ENCODE measurements at places on chromosomes 3 and 15. TPM values are rescaled to one million over a fixed set of nuclear protein-coding genes. Genes with fewer than 3 reads are reported as not detected.

GRCh38 chr3:87710511-87710910 lies 348.3 kb downstream of the CGGBP1 start:
- DNase-seq, result no peak

DNA sequence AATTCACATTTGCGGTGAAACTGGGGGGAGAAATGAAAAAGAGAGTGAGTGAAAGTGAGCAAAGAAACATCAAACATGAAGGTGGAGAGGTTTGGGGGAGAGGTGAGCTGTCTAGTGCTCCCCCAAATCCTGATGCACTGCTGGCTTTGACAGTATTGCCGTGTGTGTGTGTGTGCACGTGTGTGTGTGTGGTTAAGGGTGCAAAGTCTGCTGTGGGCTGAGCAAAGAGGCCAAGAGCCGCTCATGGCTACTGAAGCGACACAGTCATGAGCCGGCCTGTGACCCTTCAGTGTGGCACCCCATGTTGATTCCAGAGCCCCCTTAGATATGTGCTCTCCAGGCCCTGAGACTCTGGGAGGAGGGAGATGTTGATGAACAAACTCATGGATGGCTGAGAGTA lies 94.3 kb downstream of the DGKG start:
- no peak for DNase-seq

Gene COLQ
- total RNA-seq, result 1.1 TPM

Gene RAB11A
- 221 TPM for total RNA-seq

GRCh38 chr15:98263787-98264186 lies 303.3 kb downstream of the ARRDC4 start:
- no peak for DNase-seq

DNA sequence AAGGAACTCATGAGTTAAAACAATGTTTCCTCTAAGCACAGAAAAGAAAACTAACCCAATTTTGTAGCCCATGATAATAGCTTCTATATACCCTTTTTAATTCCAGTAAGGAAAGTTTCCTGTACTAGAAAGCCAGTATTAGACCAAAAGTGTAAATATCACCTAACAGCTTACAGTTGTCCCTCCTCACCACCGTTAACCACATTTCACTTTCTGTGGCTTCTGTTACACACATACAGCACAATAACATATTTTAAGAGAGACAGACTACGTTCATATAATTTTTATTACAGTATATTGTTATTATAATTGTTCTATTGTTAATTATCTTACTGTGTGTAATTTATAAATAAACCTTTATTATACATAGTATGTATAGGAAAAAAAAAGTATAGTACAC lies 74.1 kb downstream of the ZNF280D start:
- DNase-seq, result no peak

Gene RTP1
- total RNA-seq, result not detected

GRCh38 chr3:172106989-172107388 lies 67.6 kb downstream of the FNDC3B start:
- peak; percentile 72 for DNase-seq

- no peak for DNase-seq
These were observed 19.1 kb upstream of the EPB42 start for GRCh38 chr15:43239732-43240491.

Gene TMEM89
- total RNA-seq, result not detected

GRCh38 chr15:91855241-91855640 lies 1.7 kb downstream of the SLCO3A1 start:
- no peak for DNase-seq

- peak; percentile 99 for DNase-seq
These were observed 19.8 kb upstream of the NUDT16 start for GRCh38 chr3:131361464-131362421.

GRCh38 chr3:72290859-72291638 lies 506.1 kb upstream of the PROK2 start:
- DNase-seq, result no peak

- no peak for DNase-seq
These were observed 4.4 kb downstream of the CLK3 start for GRCh38 chr15:74619916-74620635.

DNA sequence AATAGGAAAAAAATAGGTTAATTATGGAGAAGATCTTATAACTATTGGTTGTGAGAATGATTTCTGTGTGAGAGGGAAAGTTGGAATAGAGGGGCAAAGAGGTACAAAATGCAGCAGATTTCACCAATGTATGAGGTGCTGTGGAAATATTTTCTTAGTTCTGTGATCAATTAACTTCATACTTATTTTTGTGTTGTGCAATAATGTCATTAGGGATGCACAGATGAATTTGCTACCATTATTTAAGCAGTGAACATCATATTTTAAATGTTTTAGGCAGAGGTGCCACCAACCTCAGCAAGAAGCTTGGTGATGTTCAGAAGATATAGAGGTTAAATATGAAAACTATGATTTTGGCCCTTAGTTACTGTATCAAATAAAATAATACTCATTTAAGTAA lies 21.6 kb downstream of the MBNL1 start:
- DNase-seq, result no peak

DNA sequence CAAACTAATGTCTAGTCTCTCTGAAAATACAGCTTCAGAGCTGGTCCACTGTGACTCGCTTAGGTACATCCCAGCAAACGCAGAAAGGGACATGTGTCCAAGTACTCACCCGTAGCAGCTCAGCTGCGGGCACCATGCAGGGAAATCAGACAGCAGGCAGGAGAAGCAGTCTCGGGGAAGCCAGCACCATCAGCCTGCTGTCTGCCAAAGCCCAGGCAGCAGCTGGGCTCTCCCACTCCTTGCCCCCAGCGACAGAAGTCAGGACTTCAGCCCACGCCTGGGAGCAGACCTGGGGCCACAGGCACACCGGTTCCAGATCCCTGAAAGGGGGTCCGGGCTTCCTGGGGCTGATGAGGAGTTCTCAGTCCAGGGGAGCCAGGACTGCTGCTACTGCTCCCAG lies 34.9 kb downstream of the SEMA5B start:
- no peak for DNase-seq

GRCh38 chr3:150751781-150752263 lies 11.1 kb downstream of the SIAH2 start:
- DNase-seq, result no peak

DNA sequence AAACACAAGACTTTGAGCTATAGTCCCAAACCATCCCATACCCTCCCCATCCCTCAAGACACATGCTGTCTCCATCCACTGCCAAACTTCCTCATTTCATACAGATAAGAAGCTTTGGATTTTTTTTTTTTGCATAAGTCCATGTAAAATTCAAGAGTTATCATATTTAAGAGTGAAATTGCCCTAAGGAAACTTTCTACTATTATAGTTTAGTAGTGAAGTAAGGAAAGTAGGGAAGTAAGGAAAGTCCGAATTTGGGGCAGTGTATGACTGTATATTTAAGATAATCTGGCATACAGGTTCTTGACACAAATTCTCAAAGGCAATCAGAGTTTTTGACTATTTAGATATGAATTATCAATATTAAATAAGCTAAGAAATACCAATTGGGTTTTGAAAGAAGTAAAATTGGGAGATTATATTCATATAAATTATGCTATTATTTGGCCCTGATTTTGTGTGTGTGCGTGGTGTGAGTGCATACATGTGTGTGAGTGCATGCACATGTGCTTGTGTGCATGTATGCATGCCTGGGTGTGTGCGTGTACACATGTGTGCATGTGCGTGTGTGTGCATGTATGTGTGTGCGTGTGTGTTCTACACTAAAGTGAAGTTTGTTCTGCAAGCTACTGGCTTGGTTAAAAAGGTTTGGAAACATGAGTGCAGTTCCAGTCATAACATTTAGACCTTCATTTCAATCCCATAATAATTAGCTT lies 83.6 kb upstream of the MBNL1 start:
- no peak for DNase-seq

GRCh38 chr15:69790632-69791031 lies 307.1 kb downstream of the TLE3 start:
- DNase-seq, result no peak

- DNase-seq, result no peak
These were observed 527.4 kb upstream of the PROK2 start for GRCh38 chr3:72312339-72312738.

GRCh38 chr3:131067983-131068382 lies 41.3 kb downstream of the NEK11 start:
- no peak for DNase-seq

DNA sequence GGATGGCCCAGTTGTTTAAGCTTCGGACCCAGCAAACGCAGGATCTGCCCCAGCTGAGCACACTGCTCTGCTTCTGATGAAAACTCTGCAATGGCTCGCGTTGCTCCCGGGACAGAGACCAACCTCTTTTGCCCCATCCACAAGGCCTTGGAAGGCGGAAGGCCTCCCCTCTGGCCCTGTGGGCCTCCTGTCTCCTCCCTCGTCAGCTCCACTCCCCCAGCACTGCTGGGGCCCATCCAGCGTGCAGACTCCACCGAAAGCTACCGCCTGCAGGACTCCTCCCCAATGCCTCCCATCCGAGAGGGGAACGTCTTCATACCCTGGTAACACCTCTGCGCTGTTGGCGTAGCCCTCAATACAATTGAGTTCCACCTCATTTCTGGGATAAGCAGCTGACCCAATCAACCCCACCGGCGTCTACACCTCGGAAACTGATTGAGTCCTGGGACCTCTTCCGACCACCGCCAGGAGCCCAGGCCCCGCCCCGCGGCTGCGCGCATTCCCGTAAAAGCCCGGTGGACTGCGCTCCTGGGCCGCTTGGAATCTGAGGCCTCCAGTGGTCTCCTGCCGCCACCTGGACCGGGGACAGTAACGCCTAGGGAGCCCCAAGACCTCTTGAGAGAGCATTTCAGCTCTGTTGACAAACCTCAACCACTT lies at the start of gene PRR23E:
PRR23E (plus strand) TSS at position 556 of the 657 bp plus-strand sequence. CDS start 3,555 bp downstream, outside the sequence.
- DNase-seq, result peak; percentile 48
